RPMI8226 (cell line): ENCODE measurements at places on chromosomes 2 and 18.

GRCh38 chr2:65396348-65397026 is 35.9 kb downstream of the SPRED2 start:
- DNase-seq, result no peak

DNA sequence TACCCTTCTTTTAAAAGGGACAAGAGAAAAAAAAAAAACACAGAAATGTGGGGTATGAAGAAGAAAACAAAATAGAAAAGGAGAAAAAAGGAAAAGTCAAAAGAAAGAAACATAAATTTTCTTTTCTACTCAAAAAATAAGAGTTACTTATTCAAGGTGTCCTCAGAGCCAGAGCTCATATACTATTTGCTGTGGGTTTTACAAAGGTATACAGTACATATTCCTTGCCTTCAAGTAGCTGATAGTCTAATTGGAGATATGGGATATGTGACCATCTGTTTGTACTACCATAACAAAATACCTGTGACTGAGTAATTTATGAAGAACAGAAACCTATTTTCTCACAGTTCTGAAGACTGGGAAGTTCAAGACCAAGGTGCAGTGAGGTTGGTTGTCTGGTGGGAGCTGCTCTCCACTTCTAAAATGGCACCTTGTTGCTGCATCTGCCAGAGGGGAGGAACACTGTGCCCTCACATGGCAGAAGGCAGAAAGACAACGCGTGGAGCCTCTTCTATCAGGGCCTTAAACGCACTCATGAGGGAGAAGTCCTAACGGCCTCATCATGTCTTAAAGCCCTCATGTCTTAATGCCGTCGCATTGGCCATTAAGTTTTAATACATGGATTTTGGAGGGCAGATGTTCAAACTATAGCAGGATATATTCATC is 33.9 kb downstream of the NBAS start:
- DNase-seq, result no peak

GRCh38 chr2:222872551-222872950 is 11.7 kb downstream of the ACSL3 start:
- DNase-seq, result no peak

DNA sequence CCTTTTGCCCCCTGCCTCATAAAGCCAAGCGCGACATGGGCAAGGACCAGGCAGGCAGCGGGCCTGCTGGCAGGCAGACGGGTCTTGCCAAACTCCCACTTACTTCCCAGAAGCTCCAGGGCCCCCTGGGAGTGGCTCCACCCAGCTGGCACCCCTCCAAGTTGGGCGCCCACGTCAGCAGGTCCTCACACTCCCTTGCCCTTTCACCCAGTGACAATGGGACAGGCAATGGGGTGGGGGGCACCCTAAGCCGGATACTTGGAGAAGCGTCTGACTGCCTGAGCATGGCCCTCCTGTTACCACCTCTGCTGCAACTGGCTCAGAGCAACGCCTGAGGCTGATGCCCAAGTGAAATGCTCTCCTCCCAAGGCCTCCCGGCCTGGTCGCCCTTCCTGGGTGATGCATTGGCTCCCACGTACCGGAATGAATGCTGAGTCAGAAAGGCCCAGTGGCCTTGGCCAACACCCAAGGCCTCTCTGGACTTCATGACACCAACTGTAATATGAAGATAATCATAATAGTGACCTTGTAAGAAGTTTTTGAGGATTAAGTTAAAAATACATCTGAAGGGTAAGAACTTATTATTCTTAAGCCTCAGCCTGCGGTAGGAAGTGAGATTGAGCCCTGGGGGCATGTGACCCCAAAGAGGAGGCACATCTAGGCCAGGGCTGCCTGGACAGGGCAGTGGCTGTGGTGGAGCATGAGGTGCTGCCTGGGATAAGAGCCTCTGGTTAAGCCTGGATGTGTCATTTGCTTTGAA is 31.6 kb downstream of the KCNK3 start:
- no peak for DNase-seq

DNA sequence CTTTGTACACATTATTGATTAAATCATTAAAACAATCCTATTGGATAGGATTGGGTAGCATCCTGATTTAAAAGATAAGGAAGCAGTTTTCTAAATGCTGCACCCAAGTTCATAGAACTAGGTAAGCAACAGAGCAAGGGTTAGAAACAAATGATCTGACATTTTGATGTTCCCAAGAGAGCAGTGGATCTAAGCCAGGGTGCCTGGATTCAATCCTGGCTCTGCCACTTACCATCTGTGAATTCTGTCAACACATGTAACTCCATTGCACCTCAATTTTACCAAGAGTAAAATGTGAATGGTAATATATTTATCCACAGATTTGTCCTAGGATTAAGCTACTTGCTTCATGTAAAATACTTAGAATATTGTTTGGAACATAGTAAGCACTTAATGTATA is 982.6 kb upstream of the FANCL start:
- DNase-seq, result no peak

- DNase-seq, result no peak
Observed at GRCh38 chr18:74190086-74190485, 41.8 kb downstream of the TIMM21 start.

DNA sequence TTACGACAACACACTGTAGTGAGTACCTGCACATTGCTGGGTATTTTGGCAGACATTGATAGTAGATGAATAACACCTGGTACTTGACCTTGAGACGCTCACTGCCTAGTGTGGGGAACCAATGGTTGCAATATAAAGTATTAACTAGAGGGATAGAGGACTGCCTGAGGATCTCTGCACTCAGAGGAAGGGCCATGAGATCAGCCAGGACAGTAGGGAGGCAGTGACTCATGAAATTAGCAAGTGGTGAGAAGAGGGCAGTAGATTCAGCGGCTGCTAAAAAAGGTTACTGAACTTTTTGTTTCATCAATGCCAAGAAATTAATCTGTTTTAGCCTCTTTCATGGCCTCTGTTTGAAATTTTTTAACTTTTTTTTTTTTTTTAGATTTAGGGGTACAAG is 250.8 kb upstream of the TCF4 start:
- DNase-seq, result no peak

DNA sequence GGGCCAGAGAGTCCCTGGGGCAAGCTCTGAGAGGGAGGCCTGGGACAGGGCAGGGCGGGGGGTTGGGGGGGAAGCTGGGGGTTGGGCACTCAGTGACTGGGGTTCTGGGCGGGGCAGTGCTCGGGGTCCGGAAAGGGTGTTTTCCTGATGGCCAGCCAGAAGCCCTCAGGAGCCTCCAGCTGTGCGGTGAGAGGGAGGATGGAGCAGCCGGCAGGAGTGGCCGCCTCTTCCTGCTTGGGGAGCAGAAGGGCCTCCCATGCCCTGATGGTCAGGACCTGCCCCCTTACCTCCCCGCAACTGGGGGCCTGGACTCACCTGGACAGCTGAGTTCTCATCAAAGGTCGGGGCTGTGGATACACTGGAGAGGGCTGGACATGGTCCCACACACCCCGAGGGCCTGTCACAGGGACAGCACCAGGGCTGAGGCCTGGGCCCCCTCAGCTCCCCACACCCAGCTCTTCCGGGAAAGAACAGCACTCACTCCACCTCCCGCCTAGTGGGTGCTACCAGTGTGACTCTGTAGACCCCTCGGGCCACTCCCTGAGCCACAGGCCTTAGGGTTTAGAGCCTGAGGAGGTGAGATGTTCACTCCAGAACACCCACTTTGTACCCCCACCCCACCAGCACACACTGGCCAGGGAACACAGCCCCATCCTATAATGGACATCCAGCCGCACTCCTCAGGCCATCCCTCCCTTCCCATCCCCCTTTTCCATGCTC is 6.7 kb downstream of the SFTPB start:
- DNase-seq, result no peak

DNA sequence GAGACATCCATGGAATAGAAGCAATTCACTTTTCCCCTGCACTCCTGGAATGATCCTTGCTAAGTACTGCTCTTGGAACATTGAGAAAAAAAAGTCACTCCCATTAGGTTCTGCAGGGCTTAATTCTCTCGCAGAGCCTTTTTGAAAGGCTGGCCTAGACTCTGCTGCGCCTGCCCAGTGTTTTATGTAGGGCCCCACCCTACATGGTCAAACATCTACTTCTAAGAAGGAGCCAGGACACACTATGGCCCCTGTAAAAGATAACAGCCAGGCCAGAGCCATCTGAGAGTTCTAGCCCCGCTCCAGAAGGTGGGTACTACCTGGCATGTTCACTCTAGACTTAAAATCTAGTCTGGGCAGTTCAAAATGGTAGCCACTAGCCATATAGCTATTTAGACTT is 30.6 kb upstream of the NPAS2 start:
- no peak for DNase-seq

GRCh38 chr2:60794271-60794863 is 38.3 kb downstream of the PAPOLG start:
- DNase-seq, result peak; percentile 30

DNA sequence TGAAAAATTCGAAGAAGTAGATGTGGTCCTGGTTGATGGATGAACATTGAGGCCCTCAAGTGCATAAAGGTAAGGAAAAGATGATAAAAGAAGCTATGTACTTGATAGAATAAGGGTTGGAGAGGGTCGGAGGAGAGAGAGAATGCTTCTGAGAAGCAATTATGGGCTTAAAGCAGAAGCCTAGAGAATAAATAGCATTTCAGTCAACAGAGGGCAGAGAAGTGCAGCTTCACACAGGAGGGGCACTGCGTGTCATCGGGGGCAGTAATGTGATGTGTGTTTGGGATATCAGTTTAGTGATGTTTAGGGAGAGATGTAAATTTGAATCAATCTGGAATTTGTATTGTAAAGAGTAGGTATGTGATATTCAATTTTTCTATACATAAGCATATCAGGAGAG is 334.5 kb downstream of the PIK3C3 start:
- no peak for DNase-seq

GRCh38 chr2:23530909-23531276 is 145.9 kb downstream of the KLHL29 start:
- DNase-seq, result no peak

- no peak for DNase-seq
Observed at GRCh38 chr2:239816576-239817467, 208.3 kb downstream of the NDUFA10 start.

DNA sequence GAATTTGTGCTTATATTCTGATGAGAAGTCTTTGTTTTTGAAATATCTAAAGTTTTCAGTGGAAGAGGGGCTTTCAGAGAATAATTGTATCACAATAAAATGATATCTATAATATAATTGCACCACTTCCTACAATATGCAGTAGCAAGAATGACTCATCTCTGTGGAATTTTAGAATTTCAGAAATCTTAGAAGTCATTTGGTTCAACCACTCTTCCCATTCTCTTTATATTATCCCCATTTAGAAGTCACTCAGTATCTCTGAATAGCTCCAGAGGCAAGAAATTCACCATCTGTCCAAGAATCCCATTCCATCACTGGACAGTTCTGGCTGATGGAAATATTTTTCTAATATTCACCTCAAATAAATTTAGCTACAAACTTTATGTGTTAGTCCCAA is 59.3 kb upstream of the CCDC68 start:
- no peak for DNase-seq

- no peak for DNase-seq
Observed at GRCh38 chr2:229154381-229154780, 116.7 kb downstream of the PID1 start.

DNA sequence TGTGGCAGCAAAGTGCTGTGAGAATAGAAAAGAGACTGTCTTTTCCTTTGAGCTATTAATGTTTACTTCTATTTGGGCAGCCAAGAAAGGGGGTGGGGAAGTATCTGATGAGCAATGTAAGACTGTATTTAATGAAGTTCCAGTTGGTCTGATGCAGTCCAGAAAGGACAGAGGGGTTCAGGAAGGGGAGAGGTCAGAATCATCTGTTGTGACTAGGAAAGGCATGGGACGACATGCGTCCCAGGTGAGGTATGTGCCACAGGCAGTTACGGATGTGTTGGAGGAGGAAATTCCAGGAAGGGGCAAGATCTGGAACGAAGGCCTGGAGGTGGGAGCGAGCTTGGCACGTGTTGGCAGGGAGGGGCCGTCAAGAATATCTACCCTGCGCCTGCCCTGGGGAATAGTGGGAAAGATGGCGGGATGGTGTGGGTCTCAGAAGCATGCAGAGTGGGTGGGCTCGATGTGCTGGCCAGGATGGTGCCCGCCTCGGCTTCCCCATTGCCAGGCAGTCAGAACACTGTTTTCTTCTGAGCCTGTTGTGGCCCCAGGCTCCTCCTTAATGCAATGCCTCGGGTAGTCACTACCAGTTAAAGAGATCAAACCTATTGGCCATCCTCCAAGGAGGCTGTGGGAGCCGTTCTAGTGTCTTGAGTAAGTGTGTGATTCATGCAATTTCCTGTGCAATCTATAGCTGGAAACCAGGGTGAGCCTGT is 57.8 kb upstream of the TXNDC2 start:
- DNase-seq, result peak; percentile 66

DNA sequence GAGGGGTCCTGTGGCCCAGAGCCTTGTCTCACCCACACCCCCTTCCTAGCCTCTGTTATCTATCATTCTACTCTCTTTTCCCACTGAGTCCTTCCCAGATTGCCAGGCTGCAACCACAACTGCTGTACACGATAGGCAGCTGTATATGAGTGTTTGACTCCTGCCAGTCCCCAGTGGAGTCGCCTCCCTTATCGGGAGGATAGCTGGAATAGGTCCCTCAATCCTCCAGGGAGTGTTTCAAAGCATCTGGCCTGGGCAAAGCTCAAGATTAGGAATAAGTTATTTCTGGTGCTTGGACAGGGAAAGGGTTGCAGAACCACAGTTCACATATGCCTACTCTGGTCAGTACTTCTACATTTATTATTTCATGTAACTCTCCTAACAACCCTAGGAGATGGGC is 4.8 kb downstream of the MSGN1 start:
- no peak for DNase-seq

GRCh38 chr2:39447266-39448168 is 10.4 kb upstream of the MAP4K3 start:
- DNase-seq, result no peak

DNA sequence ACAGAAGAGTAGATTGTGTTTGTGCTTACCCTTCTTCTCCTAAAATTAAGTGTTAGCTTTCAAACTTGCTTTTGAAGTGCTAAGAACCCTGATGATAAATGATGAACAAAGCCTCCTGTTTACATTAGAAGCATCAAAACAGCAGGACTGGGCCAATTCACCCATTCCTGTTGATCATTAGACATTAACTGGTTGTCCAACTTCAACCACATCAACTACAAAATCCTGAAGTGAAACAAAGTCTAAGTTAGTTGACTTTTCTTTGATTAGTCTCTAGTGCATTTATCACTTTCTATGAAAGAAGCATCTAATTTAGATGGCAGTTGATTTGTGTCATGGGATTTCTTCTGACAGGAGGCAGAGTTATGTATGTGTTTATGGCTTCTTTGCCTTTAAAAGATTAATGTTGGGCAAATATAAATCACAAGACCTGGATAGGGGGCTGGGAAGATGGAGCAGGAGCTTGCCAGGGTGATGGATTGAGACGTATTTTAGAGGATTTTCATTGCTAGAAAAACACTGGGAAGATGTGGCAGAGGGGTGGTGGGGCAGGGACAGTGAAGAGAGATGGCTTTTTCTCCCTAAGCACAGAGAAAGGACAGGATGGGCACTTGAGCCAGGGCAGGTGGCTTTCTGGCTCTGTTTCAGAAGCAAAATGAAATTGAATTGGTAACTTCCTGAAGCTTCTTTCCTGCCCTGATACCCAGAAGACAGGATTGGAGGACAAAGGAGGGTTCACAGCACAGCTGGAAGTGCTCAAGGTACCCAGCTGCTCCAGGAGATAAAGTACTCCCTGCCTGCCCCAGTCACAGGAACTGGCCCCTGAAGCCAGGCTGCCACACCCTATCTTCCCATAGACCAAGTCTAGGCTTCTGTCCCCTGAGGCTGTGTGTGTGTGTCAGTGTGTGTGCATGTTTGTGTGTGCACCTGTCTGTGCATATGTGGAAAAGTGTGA is 20.5 kb downstream of the GYPC start:
- no peak for DNase-seq

GRCh38 chr2:108279468-108279867 is 9.2 kb upstream of the SULT1C2 start:
- DNase-seq, result no peak
